ENCODE measurements at places on chromosomes 12 and 14.

DNA sequence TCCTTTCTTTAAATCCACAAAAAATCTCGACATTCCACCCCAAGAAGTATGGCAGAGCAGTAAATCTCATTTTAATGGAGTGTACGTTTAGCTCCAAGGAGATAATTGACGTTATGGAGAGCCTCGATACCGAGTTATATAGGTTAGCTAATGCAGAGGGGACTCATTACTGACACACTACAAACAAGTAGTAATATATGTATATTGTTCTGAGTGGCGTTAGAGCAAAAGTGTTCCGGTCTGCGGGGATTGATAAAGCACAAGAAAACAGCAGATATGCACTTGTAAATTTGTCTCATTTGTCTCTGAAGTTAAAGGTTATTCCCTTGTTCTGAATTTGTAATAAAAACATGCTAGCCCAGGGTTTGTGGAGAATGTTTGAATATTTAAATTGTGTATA is 84.1 kb downstream of the BCL11B start:
- DNase-seq: no peak

GRCh38 chr12:91273560-91273959 is 90.9 kb upstream of the DCN start:
- no peak for DNase-seq

GRCh38 chr14:86790408-86791364 is 1202.3 kb downstream of the GALC start:
- DNase-seq: no peak

DNA sequence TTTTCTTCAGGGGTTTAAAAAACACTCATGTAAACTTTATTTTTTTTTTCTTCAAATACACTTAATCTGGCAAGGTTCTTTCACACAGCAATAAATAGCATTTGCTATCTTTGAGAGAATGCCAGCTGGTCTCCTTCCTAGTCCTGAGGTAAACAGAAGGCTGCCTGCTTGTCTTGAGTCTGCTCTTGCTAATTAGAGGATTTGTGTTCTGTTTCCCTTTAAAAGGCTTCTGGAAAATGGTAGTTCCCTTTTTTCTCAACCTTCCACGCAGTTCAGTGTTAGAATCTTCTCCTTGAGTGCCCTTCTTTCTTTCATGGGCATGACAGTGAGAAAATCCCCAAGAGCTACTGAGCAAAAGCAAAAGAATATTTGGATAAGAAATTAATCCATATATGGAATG is 92.3 kb upstream of the DCN start:
- no peak for DNase-seq

Data from NCI-H2107 (cell line).